ENCODE measurements at places on chromosomes 12 and 14.

DNA sequence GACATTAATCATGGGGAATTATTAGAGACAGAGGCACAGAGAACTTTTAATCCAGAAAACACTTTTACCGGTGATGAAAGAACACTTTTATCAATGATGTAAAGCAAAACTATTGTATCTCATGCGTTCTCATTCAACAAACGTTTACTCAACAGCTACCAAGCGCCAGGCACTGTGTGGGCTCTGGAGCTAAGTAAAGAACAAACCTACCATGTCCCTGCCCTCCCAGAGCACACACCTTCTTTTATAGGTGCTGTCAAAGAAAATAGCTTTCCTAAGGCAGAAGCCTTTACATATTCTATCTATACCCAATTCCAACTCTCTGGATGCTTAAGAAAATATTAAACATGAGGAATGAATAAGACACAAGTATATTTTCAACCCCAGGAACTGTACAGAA, 91.1 kb downstream of the FOXN3 start:
- DNase-seq = no peak

DNA sequence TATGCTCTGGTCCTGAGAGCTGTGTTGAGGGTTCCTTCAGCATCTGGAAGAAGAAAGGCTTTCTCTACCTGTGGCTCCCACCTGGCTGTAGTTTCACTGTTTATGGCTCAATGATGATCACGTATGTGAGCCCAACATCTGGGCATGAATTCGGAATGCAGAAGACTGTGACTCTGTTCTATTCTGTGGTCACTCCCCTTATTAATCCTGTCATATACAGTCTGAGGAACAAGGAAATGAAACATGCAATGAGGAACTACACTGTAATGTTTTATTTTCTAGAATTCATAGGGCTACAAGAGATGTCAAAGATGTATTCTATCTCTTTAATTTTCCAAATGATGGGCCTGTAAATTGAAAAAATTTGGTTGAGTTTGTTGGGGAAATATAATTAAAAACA, 10.8 kb upstream of the OR11G2 start:
- DNase-seq = no peak

- no peak for DNase-seq
These were observed 63.2 kb downstream of the PTCSC3 start for GRCh38 chr14:36113341-36113740.

DNA sequence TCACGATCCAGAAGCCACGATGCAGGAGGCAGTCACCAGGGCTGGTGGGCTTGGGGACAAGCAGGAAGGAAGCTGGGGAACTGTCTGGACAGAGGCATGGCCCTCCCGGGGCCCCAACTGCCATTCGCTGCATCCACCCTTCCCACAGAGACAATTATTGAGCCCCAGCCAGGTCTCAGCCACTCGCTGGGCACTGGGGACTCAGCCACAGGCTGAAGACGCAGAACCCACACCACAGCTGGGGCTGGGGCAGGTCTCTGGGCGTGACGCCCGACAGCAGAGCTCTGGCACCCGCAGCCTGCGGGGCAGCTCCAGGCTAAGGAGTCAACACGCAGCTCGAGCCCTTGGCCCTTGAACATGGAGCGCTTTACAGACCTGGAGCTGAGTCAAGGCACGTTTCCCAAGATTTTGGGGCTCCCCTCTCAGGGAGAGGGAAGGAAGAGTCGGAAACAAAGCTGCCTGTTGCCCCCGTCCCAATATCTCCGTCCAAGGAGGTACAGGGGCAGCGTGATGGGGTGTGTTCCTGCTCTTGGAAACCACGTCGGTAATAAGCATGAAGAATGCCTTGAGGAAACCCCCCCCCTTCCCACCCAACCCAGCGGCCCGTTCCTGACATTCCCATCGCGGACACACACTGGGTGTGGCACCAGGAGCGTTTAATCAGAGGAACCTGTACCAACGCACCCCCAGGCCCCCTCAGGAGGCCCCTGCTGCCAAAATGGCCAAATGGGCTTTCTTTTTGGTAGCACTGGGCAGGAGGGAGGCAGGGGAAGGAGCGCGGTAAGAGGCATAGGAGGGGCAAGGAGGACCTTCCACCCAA, 6.7 kb downstream of the RIMBP2 start:
- no peak for DNase-seq

DNA sequence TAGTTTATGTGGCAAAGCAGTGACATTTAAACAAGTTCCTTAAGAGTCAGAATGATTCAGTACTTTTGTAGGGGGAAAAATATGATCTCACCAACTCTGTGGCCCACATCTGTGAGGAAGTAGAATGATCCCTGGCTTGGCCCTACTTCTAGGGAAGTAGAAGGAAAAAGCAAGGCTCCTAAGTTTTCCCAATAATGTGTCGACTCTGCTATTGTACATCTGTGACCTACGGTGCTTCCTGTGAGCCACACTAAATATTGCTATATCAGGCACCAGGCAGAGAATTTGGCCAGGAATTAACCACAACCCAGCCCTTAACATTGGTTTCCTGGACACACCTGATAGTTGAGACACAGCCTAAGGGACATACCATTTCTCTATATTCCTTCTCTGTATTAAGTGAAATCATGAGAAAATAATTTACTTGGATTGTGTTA, 9.3 kb upstream of the NID2 start:
- no peak for DNase-seq

GRCh38 chr12:2265461-2266167, 212.8 kb downstream of the CACNA1C start:
- no peak for DNase-seq

DNA sequence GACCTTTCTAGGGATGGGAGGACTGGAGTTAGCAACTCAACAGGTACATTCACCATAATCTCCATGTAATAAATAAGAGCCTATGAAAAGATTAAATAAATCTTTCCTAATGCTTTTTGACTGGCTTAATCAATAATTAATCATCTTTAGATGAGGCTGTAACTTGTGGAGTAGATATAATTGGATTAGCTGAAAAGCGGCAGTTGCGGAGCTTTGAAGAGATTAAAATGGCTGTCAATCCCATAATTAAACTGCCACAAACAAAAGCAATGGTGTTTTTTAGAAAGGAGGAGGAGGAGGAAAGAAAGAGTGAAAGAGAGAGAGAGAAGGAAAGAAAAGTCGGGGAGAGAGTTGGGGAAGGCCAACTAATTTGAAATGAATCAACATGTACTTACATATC, 70.7 kb upstream of the TMEM263 start:
- DNase-seq = no peak

DNA sequence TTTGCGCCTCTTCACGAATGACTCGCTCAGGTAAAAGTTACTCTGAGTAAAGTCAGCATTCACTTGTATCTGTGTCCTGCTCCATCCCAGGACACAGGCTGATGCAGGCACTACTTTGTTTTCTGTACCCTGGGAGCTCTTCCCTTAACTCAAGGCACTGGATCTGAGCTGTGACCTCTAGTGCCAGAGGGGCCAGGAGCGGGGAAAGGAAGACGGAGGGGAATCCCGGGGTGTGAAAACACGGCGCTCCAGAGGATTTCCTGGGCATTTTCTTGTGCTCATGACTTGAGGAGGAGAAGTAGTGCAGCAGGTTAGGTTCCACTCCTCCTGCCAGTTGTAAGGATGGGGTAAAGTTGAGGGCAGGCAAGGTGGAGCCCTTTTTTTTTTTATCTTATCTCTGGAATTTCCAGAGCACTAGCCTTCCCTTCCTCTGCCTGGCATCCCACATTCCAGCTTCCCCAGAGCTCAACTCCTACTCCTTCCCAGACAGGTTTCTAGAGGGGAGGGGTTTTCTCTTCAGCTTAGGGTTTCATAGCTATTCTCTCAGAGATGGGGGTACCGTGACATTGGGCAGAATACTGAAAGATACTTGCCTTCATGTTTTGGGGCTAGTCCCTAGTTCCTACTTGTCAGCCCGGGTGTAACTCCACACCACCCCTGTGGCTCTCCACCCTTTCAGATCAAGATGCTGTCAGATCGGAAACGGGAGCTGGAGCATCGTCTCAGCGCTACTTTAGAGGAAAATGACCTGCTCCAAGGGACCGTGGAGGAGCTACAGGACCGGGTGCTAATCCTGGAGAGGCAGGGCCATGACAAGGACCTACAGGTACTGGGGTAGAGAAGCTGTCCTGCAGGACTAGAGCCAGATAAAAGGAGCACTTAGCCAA, 52.3 kb downstream of the RAB35 start:
- DNase-seq = no peak

GRCh38 chr12:81378601-81379285, 300.9 kb downstream of the ACSS3 start:
- no peak for DNase-seq

DNA sequence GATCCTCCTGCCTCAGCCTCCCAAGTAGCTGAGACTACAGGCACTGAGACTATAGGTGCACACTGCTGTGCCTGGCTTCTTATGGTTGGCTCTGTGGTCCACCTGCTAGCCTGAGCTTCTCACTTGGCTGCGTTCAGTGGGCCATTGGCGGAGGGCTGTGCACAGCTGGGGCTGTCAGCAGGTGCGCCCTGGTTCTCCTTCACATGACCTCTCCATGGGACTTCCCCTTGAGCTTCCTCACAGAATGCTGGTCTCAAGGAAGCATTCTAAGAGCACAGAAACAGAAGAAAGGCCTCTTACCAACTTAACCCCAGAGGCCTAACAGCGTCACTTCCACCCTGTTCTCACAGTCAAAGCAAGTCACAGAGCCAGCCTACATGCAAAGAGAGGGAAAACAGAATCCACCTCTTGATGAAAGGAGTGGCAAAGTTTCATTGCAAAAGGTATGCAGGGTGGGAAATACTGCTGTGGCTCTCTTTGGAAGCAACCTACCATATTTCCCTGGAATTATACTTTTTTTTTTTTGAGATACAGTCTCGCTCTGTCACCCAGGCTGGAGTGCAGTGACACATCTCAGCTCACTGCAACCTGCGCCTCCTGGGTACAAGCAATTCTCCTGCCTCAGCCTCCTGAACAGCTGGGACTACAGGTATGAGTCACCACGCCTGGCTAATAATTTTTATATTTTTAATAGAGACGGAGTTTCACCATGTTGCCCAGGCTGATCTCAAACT, 9.3 kb downstream of the RILPL2 start:
- DNase-seq = no peak

GRCh38 chr14:47675466-47676314, at the start of gene MDGA2:
MDGA2 (minus strand) TSS chr14:47675605.
- DNase-seq = peak; percentile 81

DNA sequence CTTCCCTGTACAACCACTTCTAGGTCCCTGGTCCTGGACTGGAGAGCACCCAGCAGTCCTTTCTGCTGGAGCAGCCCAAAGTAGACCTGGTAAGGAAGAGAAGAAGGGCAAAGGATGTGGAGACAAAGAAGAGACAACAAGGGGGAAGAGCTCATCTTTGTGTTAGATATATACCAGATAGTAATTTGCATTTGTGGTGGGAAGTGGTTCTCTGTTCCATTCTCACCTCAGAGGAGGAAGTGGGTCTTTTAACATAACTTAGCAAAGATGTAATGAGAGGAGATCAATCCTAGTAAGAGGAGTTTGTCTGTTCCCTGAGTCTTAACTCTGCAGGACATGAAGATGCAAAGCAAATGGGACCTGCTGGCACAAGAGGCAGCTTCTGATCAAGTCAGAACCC, 8.0 kb downstream of the CCDC198 start:
- no peak for DNase-seq

DNA sequence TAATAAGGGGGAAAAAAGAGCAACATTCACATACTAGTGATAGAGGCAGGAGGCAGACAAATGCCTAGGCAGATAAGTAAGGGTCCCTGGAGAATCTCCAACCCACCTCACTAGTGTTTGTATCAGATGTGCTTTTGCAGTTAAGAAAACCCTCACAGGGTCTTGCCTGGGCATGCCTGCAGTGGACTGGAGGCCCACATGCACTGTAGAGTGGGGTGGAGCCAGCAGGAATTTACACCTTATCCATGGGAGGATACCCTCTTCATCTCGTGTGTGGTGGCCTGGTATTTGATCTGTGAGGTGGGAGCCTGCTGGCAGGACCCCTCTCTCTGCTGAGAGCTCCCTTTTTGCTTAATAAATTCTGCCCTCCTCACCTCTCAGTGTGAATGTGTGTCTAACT, 238.0 kb upstream of the SLC16A7 start:
- no peak for DNase-seq

GRCh38 chr12:18583655-18584054, 154.2 kb downstream of the PLCZ1 start:
- no peak for DNase-seq

DNA sequence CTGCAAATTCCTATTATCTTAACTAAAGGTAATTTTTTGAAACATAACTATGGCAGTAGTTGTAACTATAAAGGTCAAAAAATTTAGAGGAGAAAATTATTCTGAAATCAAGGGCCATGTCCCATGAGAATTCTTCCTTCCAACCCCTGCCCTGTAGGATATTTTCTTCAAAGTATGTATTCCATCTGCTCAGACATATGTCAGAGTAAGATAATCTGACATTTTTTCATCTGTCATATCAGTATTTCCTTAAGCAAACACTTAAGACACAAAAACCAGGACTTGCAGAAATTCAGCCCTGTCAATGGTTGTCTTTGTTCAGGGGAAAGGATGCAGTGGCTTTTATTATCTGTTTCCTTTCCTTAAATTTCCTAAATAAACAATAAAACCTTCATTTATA, 36.3 kb downstream of the ACSS3 start:
- no peak for DNase-seq

- DNase-seq = no peak
These were observed 17.8 kb downstream of the ARL6IP4 start for GRCh38 chr12:122998316-122998715.

- DNase-seq = no peak
These were observed 137.9 kb downstream of the IGF1 start for GRCh38 chr12:102342281-102343006.
